ENCODE measurements at places on chromosomes 2 and 18.

- DNase-seq, result peak; percentile 12
These were observed 40.7 kb downstream of the PCARE start for GRCh38 chr2:29033656-29034055.

GRCh38 chr2:42103829-42104228, 56.0 kb downstream of the PKDCC start:
- no peak for DNase-seq

DNA sequence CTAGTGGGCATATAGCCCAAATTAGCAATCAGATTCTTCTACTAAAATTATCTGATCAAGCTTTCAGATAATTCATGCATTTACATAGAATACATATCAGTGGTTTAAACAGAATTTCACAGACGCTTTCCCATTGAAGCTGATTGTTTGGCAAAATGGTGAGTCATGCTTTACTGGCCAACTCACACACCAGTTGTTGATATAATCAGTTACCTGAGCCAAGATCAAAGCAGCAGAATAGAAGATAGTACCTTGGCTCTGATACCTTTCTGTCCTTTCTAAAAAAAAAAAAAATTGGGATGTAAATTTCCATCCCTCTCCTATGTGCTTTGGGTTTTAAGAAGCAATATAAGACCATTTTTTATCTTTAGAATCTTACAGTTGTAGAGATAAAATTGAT, 178.0 kb downstream of the MCFD2 start:
- DNase-seq, result no peak

- no peak for DNase-seq
These were observed 467.1 kb downstream of the SUCLG1 start for GRCh38 chr2:83991992-83992391.

GRCh38 chr2:181083140-181083539, 102.7 kb downstream of the UBE2E3 start:
- no peak for DNase-seq

DNA sequence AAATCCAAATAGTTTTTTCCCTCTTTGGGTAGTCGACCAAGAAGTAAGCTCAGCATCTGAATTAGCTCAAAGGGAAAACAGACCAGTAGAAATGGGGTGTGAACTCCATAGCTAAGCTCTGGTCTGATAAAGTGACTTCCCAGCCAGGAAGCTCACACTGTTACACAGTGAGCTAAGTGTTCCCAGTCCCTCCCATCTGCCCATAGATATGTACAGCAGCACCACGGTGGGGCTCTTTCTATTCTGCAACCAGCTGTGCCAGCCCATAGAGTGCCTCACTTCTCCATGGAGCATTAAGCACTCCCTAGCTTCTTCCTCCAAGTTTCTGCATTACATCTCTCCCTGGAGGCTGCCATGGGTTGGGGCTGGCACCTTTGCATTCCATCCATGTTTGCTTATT, 27.6 kb upstream of the NEMP2 start:
- no peak for DNase-seq

DNA sequence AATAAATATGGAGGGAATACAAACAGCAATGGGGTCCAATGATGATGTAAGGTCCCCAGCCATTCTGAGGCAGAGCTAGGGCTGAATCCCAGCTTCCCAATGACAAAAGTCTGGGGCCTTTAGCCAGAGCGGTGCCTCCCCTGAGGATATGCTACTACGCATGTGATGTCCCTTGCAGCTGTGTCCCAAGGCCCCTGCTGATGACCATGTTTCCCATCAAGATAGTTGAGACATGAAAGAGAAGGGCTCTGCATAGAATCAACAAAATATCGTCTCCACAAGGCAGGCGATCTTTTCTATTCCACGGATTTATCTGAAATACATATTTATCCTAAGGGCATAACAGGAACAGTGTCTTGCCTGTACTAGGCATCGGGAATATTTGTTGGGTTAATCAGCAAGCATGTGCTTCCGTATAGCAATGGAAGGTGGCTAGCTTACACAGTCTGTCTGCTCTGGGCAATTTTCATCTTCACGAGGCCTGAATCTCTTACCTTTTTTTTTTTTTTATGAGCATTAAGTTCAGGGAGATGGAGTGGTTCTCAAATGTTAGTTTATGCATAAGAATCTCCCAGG, 284.6 kb downstream of the CNTNAP5 start:
- DNase-seq, result no peak

DNA sequence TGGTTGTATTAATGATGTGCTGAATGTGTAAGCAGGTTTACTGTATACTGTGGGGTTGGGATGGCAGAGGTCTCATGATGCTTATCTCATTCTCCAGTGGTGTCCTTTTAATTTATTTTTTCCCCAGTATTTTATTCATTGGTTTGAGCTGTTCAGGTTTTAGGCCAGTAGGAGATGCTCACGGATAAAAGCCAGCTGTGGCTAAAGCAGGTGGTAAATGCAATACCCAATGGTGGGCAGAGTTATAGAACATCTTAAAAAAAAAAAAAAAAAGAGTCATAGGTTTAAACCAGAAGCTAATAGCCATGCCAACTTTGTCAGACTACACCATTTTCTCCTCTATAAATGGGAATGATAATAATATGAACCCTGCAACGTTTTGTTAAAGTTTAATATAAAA, 57.8 kb upstream of the NEUROD1 start:
- no peak for DNase-seq

DNA sequence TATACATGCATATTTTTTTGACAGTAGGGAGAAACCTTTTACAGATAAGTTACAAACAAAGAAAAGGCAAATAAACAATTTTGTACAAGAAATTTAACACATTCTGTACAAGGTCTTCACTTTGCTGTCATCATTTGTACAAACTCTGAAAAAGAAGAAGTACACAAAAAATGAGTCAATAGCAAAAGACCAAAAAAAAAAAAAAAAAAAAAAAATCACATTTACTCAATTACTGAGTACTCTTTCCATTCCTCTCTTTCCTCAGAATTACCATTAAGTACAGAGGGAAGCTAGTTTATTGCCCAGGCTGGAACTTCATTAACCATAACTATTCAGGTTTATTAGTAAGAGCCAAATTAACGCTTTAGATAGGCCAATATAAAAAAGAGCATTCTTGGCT, 5.6 kb upstream of the STPG4 start:
- DNase-seq, result no peak

DNA sequence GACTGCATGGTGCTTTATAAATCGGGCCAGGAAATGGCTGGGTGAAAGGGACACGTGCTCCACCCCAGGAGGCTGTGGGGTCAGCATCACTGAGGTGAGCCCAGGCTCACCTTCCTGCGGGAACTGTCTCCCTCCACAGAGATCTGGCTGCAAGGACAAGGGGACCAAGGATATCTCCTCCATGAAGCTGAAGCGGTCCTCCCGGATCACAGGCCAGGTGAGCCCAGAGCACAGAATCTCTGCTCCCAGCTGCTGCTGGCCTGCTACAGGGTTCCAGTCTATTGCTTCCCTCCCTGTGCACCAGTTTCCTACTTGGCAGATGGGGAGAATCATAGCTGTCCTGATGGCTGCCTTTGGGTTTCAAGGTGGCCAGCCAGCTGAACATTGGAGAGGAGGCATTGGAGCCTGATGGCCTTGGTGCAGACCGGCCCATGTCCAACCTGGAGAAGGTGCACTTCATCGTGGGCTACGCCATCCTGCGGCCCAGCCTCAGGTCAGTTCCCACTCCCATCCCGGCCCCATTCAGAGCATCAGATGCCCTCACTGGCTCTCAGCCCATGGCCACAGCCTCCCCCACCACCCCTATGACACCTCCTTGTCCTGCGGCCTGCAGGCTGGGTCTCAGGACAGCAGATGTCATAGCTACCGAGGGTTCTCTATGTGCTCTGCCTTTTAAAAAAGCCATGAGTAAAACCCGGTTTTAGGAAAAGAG, 33.7 kb upstream of the GPR17 start:
- DNase-seq, result no peak

GRCh38 chr2:232951891-232952290, 61.2 kb downstream of the NGEF start:
- DNase-seq, result no peak

GRCh38 chr2:109379507-109379906, 234.3 kb downstream of the SEPTIN10 start:
- DNase-seq, result no peak

DNA sequence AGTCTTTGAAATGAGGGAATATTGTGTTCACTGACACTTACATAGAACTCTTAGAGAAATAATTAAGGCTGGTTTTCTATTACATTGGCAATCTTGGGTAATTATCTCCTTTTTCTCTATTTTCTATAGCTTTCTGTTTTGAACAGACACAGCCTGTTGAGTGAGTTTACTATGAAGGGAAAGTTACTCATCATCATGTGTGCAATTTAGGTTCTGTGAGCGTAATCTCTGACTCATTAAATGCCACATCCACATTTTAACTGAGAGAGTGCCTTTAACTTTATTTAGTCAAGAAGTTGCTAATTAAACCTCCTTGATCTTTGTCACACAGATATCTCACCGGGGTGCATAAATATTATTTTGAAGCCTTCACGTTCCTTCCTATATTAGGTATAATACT, 174.0 kb upstream of the SLC8A1 start:
- no peak for DNase-seq
